ENCODE measurements at places on chromosomes 1 and 21. TPM values are rescaled to one million over a fixed set of nuclear protein-coding genes. Genes with fewer than 3 reads are reported as not detected.

The PLA2G2D gene
- not detected for total RNA-seq

The CELA3B gene
- total RNA-seq, result not detected

The ZNF683 gene
- total RNA-seq, result not detected

The SPRR3 gene
- not detected for total RNA-seq

The OR10Z1 gene
- not detected for total RNA-seq

The AK4 gene
- total RNA-seq, result 3.3 TPM

- peak; percentile 46 for DNase-seq
Observed at GRCh38 chr1:185733818-185734735, at the start of gene HMCN1. TSS of gene HMCN1 (plus strand) at chr1:185734391. CDS start at chr1:185734780, 389 bp downstream.

GRCh38 chr1:84585803-84586202 is 11.6 kb upstream of the CTBS start:
- DNase-seq, result no peak

- DNase-seq, result no peak
Observed at GRCh38 chr21:37136261-37136660, 63.2 kb downstream of the TTC3 start.

DNA sequence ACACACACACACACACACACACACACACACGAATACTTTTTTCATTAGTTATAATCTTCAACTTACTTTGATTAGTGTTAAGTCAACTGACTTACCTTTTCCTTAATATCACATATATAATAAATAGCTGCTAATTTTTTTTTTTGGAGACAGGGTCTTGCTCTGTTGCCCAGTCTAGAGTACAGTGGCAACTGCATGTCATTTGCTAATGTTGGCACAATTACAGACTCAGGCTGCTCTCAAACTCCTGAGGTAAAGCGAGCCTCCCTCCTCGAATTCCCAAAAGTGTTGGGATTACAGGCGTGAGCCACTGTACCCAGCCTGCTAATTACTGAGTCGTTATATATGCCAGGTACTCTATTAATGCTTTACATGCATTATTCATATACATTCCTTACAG is 20.8 kb upstream of the TAL1 start:
- no peak for DNase-seq

DNA sequence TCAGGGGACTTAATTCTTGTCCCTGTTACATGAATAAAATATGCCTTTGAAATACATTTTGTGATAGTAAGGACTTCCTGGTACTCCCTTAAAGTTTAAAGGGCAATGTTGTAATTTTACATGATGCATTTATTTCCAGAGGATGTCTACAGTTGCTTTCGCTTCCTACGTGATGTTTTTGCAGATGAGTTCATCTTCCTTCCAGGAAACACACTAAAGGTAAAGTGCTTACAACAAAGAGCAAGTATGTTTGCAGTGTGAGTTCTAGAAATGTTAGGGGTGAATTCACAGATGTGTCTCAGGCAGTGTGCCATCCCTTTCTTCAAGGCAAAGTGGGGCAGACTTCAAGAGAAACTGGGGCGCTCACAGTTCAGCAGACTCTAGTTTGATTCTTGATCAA is 31.2 kb downstream of the GNPAT start:
- no peak for DNase-seq

DNA sequence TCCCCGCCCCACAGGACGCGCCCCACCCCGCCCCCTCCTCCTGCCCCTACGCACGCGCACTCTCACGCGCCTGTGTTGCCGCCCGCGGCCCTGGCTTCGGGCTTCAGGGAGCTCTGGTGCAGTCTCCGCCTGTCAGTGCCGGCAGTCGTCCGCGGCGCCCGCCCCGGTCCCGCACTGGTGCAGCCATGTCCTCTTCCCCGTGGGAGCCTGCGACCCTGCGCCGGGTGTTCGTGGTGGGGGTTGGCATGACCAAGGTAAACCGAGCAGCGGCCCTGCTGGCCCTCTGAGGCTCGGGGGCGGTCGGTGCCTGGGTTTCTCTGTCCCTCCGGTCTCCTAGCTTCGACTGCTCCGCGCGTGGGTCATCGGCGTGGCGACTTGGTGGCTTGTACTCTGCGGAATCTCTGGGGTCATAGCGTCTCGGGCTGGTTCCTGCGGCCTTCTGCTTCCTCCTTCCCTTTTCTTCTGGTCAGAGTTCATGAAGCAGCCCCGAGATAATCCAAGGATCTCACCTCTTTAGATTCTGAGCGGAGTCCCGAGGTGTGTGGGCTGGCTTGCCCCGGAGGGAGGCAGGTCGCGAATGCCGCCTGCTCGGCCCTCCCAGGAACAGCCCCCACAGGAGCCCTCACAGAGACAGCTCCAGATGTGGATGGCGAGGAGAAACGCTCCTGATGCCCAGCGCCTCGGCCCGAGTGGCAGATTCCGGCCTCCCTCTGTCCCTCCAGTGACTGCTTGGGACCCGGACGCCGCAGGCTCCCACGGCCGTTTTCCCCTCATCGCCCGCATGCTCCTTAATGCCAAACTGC is at the start of gene SCP2:
SCP2 (plus strand) TSS at position 65 of the 803 bp plus-strand sequence; CDS start at position 186, 121 bp downstream.
- peak; percentile 49 for DNase-seq

DNA sequence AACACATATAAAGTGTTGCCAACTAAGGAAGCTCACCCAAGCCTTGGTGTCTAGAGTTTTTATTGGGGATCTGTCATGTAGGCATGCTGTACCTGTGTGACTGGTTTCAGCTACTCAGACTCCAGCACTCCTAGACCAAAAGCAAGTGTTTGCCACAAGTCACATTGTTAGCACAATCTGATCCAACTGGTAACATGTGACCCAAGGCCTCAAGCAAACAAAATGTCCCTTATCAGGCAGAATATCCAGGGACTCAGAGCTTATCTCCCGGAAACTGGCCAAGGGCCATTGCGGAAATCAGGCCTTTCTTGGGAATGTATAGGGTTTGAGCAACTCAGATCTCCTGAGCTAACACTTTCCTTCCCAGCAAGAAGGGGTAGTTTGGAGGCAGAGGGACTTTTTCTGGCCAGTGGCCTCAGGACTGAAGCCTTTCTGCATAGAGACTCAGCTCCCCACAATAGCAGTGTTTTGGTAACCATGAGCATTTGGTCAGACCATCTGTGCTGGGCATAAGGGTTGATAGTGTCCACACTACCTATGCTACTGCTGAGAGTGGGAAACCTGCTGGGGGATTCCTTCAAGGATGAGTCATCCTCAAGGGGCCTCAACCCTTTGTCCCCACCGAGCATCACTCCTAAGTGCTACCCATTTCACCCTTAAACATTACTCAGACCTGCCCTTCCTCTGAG is 29.6 kb downstream of the NHLH2 start:
- DNase-seq, result no peak

- DNase-seq, result no peak
Observed at GRCh38 chr1:183877053-183877720, 72.3 kb downstream of the RGL1 start.

- DNase-seq, result no peak
Observed at GRCh38 chr1:56963667-56964066, 2.1 kb downstream of the C8B start.

DNA sequence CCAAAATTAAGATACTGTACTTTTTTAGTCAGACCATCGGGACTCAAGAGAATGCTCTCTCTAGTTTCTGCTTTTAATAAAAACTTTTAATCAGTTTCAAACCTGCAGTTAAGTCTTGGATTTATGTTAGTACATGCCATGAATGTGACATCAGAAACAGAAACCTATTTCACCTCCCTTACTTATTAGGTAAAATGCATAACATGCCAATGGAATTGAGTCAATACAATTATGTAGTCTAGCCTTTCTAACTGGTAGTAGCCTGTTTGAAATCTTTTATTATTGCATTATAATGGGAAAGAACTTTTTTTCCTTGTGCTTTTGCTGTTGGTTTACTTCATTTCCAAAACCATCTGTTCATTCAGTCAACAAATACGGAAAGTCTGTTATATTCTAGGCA is 4.8 kb downstream of the PHACTR4 start:
- peak; percentile 54 for DNase-seq

GRCh38 chr21:22374218-22374969 is 1376.2 kb downstream of the NCAM2 start:
- no peak for DNase-seq

DNA sequence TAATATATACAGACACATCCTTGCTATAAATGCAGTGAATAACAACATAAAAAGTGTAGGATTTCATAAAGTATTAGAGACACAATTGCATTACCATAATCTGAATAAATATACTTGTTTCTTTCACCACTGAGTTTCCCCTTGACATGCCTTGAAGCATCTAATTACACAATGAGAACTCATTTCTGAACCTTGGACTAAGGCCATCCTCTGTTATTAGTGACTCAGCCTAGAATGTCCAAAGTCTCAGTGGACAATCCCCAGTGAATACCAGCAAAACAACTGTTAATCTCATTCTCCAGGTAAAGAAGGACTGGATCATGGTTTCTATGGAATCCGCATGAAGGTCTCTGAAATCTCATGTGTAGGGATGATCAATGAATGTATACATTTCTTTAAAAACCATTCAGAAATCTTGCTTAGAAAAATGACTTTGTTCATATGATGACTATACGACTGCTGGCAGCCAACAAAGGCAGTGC is at the start of gene OR2L5:
OR2L5 (plus strand) TSS at position 432 of the 482 bp plus-strand sequence. CDS start 8,288 bp downstream, outside the sequence.
- no peak for DNase-seq

DNA sequence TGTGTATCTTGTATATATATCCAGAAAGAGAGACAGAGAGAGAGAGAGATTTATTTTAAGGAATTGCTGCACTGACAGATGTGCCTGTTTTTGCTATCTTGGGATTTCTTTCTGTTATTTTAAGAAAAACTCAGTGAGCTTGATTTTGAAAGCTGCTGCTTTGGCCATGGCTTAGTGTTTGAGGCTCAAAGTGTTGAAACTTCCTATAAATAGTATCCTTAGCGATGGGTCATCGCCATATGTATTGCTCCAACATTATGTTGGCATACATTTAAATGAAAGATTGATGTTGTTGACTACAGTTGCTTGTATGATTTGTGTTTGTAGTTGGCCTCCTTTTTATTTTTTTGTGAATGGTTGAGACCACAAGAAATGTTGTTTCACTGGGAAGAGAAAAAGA is 29.0 kb upstream of the NTPCR start:
- DNase-seq, result no peak

DNA sequence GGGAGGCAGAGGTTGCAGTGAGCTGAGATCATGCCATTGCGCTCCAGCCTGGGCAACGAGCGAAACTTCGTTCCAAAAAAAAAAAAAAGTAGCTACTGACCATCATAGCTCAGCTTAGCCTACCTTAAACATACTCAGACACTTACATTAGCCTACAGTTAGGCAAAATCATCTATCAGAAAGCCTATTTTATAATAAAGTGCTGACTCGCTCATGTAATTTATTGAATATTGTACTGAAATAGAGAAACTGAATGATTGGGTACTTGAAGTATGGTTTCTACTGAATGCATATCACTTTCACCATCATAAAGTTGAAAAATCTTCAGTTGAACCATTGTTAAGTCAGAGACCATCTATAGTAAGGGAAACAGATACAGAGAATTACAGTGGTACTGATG is 93.9 kb upstream of the BMP8A start:
- DNase-seq, result no peak

DNA sequence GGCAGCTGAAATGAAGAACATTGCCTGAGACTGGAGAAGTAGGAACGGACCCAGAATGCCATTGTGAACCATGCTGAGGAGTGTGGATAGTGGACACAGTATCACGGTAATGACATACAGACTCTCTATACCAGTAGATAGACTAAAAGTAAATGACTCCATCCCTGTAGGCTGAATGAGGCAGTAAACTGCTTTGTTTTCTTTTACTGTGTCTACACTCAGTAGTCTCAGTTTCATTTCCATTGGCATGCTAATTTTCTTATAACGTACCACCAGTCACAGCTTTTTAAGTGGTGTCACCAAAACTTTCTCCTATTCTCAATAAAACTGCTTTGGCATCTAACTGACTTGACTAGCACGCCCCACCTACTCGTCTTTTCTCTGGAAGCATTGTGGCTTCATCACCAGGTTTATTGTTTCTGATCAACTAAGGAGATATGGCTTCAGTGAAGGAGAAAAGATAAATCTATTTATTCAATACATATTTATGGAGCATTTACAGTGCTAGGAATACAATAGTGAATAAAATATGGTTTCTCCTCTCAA is 8.4 kb upstream of the ZNF697 start:
- no peak for DNase-seq

- no peak for DNase-seq
Observed at GRCh38 chr1:101257500-101258325, 20.9 kb downstream of the S1PR1 start.

- DNase-seq, result no peak
Observed at GRCh38 chr21:44714905-44715304, 3.5 kb upstream of the TSPEAR start.

DNA sequence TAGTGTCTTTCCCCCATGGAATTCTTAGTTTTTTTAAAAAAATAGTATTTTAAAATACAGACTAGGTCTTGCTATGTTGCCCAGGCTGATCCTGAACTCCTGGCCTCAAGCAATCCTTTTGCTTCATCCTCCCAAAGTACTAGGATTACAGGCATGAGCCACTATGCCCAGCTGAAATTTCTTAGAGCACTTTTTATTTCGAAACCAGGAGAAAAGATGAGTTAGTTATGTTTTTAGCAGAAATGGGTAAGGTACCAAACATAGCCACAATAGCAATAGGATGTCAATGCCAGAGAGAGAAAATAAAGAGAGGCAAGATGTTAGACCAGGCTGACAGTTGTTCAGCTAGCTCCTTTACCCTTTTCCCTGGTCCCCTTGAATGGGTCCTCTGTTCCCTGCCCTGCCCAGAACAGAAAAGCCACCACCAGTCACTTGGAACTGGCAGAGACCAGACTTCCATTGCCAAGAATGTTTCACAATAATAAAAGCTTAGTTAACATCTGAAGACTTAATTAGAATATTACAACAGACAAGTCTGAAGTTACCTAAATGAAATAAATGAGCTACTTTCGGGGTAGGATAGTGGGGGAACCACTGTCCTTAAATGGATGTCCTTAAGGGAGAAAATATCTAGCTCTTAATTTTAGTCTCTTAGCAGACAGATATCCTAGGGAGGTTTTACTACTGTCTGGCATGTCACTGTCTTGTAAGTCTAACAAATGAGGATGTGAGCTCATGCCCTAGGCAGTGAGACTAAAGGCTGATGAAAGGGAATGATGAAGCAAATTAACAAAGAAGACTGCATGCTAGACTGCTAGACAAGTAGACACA is 54.3 kb downstream of the ABL2 start:
- peak; percentile 71 for DNase-seq
